ENCODE measurements at places on chromosomes 6 and 20.

DNA sequence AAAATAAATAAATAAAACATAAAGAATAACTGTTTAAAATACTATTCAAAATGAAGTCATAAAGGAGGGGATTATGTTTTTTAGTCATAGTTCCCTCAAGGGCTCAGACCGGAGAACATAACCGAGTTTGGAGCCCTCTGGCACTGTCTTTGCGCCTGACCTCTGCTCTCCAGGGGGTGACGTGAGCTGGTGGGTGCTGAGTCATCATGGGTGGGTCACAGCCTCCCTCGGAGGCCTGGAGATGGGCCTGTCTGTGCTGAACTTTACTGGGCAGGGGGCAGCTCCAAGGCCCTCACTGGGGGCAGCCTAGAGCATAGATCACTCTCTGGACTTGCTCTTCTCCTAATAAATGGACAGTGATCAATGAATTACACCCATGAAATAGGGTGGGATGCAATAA is 3.1 kb upstream of the MAVS start:
- no peak for DNase-seq

GRCh38 chr6:47852727-47853126 is 70.9 kb downstream of the OPN5 start:
- DNase-seq: no peak

GRCh38 chr6:42391441-42391840 is 60.3 kb downstream of the TRERF1 start:
- no peak for DNase-seq

DNA sequence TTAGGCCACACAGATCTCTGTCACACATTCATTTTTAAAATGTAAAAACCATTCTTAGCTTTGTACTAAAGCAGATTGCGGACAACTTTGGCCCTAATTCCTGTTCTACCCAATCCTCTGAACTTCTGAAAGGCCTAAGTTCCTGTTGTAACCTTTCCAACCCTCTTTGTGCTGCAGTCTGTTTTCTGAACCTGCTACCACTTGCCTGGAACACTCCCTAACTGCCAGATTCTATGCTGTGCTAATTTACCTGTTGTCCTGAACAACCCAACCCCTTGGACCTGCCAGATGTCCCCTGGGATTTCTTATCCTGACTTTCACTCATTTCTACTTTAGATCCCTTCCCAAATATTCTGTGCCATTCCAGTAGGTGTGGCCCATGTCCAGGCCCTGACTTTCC is 398.7 kb downstream of the ZFAND3 start:
- no peak for DNase-seq

DNA sequence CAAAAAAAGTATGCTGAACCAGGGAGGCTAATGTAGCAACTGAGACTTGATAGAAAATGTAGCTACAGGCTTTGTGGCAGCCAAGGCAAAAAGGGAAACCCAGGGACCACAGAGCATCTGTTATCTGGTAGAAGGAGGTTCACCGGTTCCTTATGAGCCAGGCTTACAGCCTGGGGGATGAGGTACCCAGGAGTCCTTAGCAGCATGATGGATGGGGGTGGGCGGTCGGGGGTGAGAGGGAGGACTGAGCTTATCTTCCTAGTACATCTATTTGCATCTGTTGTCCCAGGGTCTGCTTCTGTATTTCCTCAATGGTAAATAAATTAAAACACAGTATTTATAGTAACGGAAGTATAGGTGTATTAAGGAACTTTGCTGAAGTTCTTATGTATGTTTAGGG is 1.1 kb upstream of the GDAP1L1 start:
- DNase-seq: no peak

DNA sequence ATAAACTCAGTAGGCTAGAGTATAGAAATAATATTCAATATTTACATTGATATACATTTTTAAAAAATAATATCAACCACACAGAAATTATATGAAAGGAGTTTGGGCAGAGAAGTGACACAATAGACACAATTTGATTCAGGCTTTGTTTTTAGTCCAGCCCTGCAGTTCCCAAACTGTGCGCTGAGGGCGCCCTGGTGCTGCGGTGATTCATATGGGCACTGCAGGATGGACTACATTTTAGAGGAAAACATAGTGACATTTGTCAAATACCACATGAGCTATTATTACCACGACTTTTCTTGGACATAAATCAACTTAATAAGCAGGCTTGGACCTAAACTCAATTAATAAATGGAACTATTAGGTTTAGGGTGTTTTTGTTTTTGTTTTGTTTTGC is 364.3 kb upstream of the ID4 start:
- DNase-seq: no peak

- no peak for DNase-seq
Measured at GRCh38 chr6:109912952-109913351, 65.2 kb upstream of the GPR6 start.

DNA sequence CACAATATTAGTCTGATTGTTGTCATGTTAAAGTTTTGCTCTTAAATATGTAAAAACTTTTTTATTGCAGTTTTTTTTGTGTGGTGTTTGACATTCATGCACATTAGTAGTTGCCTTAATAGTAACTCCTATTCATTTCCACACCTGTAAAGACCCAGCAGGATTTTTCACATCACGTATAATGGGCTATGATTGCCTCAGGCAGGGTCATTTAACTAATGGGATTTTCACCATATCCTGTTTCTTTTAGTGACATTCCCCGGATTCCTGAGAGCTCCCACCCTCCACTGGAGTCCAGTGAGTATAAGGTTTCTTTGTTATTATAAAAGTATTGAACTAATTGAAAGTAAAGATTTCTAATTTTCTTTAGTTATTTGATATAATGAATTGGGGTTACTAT is 359.2 kb downstream of the RIMS1 start:
- no peak for DNase-seq

DNA sequence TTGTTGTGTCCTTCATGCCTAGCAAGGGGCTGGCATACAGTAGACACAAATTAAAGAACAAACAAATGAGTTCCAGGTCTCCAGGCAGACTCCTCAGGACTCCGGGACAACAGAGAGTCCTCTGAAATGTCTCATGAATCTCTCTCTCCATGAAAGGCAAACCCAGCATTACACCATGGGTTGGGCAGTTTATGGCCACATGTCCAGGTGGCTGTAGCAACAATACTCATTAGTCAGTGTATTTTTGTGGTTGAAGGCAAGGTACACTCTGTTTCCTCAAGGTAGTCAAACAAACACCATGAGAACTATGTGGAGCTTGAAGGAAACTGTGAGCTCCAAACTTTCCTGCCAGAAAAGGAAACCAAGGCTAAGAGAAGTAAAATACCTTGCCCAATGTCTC is 62.2 kb downstream of the KCNB1 start:
- DNase-seq: no peak

DNA sequence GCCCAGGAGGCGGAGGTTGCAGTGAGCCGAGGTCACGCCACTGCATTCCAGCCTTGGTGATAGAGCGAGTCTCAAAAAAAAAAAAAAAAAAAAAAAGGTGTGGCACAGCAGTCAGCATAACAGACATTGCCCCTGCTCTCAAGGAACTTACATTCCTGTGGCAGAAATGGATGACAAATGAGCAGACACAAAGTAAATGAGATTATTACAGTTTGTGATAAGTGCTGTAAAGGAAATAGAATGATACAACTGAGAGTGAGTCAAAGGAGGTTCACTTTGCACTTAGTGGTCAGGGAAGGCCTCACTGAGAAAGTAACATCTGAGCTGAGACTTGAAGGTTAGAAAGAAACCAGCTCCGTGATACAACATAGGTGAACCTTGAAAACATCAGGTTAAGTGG is 36.4 kb downstream of the CEP250 start:
- DNase-seq: no peak

DNA sequence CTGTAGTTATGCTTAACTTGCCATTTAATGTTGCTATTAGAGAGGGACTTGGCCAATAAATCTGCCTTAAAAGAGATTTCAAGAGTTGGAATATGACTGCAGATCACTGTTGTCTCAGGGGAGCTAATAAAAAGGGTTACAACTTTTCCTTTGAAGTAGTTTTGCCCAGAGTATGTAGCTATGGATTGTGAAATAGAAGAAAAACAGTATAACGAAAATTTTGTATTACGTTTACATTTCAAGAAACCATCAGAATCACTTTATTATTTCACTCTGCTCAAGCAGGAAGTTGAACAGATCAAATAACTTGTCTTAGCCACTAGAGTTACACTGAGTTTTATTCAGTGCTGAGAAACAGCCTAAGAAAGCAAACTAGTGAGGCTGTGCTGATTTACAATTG is 3.0 kb upstream of the ZSCAN26 start:
- no peak for DNase-seq

- DNase-seq: no peak
Measured at GRCh38 chr6:97925504-97925903, 642.5 kb upstream of the MMS22L start.

- DNase-seq: no peak
Measured at GRCh38 chr6:1538810-1539478, 70.8 kb upstream of the FOXC1 start.

DNA sequence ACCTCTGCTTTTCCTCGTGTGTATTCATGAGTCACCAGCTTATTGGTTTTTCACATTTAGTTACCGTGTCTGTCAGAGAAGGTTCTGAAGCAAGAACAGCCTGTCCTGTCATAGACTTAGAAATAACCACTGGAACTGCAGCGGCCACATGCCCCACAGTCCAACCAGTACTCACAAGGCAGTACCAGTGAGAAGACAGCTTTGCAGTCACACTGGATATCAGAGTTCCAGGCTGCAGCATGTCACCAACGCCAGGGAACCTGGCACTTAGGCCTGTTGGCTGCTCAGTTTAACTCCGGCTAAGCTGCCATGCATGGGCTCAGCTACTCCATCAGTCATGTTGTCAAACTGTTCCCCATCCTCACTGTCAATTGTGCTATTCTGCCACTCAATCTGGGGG is 40.1 kb downstream of the ADNP start:
- no peak for DNase-seq

- DNase-seq: no peak
Measured at GRCh38 chr6:143707697-143708096, 29.9 kb downstream of the PHACTR2 start.

DNA sequence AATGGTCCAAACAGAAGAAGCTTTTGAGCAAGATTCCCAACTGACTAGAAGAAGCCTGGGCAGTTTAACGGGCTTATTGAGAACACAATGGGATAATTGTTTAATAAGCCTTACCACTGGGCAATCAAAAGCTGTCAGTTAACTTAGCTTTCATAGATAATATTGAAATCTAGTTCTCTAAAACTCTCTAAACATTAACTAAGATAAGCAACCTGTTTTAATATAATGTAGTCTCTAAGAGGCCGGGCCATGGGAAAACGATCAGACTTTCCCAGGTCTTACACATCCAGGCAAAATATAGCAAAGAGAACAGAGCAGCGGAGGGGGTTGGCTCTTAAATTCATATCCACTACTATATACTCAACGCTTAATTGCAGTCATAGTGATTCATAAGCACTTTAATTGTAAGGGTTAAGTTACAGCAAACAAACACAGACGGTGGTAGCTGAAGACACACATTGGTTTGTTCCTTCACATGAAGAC is 128.0 kb upstream of the FAM83B start:
- no peak for DNase-seq

GRCh38 chr6:50112981-50113857 is 63.5 kb upstream of the DEFB112 start:
- DNase-seq: no peak

DNA sequence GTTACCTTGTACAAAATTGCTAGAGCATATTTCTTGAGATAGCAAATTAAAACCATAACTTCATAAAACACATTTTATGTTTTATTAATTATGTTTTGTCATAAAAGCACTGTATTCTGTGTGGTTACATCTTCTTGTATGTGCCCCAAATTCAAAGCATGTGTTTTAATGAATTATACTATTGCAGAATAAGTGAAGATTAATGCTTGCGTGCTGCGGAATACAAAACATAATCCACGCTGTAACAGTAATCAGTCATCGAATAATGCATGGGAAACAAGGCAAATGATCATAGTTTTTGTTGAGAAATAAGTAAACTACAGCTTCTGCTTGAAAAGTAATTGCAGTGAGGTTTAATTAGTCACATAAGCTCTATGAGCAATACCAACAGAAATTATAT is 459.2 kb upstream of the SOX4 start:
- no peak for DNase-seq

DNA sequence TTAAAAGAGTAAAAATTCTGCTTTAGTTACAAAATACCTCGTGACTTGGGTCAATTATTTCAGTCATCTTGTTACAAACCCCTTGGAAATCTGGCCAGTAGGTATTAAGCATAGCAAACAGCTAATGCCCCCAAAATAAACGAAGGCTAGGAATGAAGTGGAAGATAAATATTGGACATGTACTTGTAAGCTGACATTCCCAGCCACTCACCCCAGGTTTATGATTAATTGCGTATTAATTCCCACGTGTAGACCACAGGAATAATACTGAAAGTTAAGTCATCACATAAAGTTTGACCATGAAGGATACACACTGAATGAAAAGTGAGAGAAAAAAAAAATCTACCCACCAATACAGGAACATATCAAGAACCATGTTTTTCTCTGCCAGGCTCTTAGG is 936.5 kb upstream of the ADGRB3 start:
- no peak for DNase-seq

- no peak for DNase-seq
Measured at GRCh38 chr6:154689493-154690255, 43.5 kb upstream of the SCAF8 start.

DNA sequence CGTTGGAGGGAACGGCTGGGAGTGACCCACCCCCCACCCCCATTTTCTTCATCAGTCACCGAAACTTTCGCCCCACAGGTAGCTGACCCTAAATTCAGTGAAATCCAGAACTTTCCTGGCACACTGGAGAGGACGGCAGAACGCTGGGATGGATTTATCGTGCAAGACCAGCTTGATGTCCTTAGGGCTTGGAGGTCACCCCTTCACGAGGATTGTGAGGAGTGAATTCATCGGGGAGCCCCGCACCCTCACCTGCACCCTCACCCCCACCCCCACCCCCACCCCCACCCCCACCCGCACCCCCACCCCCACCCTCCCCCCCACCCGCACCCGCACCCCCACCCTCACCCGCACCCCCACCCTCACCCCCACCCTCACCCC is 13.3 kb upstream of the TCFL5 start:
- no peak for DNase-seq

DNA sequence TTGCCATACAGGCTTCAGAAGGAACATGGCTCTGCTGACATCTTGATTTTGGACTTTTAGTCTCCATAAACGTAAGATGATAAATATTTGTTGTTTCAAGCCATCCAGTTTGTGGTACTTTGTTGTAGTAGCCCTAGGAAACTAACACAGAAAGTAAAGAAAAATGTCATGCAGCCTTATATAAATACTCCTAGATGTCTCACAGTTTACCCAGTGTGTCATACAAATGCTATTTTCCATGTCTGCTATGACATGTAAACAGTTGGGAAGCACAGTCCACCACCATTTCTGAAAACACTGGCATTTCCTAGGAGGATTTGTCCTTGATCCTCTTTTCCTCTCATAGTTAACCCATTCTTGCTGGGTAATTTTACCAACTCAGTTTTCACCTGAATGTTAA is 30.6 kb upstream of the ME1 start:
- DNase-seq: no peak

- DNase-seq: no peak
Measured at GRCh38 chr6:167761794-167762258, 64.9 kb upstream of the AFDN start.
